Osteocyte (in vitro differentiated cells): ENCODE measurements at places on chromosomes 12 and 14.

GRCh38 chr12:105644770-105645169, 314.3 kb downstream of the C12orf75 start:
- DNase-seq: no peak

DNA sequence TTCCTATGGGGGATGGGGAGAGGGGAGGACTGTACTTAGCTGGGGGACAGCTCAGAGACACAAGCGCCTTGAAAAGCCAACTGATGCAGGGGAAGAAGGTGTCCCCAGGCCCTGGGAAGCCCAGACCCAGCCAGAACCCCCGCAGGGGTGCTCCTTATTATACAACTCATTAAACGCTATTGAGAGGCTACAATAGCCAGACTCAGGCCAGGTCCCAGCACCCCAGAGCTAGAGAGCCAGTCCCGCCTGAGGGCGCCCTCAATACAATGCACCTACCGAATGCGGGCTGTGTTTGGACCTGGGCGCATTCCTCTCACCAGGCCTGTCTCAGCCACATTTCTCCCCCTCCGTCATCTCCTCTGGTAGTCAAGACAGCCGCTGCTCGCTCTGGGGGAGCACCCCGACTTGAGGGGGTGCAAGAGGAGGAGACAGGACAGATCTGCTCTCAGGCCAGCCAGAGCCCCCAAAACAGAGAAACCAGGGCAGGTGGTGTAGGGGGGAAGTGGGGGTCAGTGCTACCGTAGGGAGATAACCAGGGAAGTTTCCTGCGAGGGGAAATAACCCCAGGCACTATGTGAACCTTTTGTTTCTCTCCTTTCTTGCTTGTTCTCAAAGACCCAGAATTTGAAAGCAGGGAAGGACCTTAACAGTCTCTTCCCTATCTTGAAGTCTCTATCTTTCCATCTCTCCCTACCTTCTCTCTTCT, 6.1 kb upstream of the ASIC1 start:
- DNase-seq: no peak

DNA sequence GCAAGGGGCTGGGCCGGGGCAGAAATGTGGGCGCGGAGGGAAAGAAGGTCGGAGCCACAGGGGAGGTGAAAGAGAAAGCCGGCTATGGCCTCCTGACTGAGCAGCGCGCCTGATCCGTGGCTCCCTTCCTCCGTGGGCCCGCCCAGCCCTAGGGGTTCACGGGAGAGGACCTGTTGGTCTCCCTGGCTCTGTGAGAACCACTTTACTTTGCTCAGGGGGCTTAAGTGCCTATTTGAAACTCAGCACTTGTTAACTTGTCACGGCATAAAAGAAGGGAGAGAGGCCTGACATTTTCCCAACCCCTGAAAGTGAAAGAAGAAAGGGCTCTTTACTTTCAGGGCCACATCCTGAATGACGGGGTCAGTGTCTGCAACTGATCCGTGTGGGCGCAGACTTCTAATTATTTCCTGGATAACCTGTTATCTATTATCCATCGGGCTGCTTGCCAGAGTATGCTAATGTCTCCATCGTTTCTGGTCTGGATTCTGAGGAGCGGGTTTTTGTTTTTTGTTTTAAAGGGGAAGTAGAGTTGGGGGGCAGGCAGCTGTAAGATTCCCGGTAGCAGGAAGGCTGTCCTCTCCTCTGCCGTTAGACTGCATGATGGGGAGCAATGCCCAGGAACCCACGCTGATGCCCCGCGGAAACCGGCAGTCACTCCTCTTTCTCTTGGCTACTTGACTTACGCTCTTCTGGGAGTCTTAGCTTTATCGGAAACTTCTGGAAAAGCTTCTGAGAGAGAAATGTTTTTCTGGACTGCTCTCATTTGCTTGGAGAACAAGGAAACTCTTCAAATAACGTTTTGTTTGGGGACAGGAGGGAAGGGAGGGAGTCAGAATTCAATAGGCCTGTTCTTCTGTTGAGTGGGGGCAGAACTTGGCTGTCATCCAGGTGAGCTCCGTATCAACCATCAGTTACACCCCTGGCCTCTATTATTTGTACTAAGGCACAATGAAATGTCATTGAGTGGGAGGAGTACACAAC, 127.7 kb upstream of the MAX start:
- DNase-seq: no peak

DNA sequence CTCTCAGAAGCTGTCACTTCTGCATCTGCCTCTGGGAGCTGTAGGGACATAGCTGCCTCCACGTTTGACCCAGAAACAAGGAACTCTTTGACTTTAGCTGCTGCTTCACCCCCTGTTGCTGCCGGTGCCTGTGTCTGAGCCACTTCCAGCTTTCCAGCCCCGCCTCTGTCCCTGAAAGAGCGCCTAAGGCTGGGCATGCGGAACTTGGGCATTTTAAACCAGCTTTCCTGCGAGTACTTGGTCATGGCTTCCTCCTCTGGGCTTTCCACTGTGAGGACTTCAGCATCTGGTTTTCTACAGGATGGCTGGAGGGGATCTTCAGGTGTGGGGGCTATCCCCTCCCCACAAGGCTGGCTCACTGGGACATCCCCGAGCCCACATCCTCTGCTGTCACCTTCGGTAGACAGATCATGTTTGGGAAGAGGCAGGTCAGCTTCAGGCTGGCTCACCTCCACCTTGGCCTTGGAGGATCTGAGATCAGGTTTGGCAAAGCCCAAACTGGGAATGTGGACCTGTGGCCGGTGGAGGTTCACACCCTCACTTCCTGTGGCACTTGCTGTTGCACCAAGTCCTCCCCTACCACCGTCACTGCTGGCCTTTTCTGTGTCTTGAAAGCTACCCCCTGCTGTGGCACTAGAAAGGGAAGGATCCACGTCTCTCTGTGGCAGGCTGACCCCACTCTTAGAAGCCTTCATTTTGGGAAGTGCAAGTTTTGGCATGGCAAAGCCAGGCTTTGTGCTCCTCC, 15.2 kb downstream of the PLD4 start:
- no peak for DNase-seq

DNA sequence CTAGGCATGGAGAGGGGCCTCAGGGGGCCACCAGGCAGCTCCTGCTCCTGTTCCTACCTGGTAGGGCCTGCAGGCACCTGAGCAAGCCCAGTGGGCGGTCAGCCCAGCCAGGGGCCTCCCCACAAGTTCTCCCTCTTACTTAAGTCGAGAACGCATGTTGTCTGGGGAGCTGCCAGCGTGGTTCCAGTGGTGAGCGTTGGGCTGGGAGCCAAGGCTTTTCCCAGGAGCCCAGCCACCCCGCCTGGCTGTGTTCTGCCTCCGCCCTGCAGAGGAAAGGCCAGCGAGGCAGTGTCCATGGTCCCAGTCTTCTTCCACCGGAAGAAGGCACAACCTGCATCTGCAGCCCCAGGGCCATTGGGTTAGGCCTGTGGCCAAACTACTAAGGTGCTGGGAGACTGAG, 1.4 kb downstream of the C14orf180 start:
- no peak for DNase-seq

- DNase-seq: no peak
Observed at GRCh38 chr12:13128291-13128965, 25.0 kb upstream of the GSG1 start.

DNA sequence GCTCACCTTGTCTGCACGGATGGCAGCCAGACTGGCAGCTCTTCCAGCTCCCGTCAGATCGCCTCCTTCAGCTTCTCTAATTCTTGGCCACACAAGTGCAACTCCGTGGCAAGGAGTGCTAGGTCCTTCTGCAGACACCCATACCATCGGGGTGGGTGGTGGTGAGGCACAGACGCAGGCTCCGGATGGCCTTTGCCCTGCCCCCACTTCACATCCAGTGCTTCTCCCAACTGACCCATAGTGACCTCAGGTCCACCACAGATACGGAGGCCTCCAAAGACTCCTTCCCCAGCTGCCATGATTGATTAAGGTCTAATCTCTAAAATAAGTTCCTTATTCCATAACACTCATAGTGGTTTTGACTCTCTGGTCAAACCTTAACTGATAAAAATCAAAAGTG, 19.9 kb upstream of the CD27 start:
- no peak for DNase-seq

GRCh38 chr12:13124656-13125505, 21.4 kb upstream of the GSG1 start:
- DNase-seq: no peak

DNA sequence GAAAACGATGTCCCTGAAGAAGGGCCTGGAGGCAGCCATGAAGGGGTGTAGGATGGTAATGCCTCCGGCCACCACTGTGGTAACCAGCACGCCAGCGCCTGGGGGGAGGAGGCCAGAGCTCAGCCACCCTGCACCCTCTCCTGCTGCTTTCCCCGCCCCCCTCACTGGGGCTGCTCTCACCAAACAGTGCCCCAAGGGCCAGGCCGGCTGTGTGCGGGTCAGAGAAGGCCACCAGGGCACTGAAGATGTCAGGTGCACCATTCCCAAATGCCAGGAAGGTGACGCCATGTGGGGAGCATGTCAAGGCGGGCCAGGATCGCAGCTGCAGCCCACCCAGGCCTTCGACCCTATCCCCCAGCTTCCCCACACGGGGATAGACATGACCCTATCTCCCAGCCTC, 14.5 kb downstream of the SLC8B1 start:
- DNase-seq: no peak

GRCh38 chr14:89215531-89215930, 201.5 kb downstream of the FOXN3 start:
- DNase-seq: no peak

- DNase-seq: no peak
Observed at GRCh38 chr12:5582018-5582417, 150.1 kb downstream of the NTF3 start.

- no peak for DNase-seq
Observed at GRCh38 chr12:82852529-82852928, 165.8 kb downstream of the TMTC2 start.

DNA sequence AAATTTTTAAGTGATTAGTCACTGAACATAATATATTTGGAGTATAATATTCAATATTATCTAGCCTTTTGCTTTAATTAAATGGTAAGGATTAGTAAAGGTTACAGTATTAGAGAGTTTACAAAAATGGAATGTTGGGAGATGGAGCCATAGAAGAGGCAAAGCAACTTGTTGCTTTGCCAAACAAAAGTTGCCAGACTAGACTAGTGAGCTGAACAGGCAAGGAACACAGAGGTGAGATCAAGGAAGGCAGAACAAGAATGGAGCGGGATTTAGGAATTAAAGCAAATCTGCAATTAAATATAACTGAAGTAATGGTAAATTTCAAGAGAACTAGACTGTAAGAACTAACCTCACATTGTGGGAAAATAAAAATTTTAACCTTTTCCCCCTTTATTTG, 5.1 kb downstream of the ARF6 start:
- DNase-seq: no peak

DNA sequence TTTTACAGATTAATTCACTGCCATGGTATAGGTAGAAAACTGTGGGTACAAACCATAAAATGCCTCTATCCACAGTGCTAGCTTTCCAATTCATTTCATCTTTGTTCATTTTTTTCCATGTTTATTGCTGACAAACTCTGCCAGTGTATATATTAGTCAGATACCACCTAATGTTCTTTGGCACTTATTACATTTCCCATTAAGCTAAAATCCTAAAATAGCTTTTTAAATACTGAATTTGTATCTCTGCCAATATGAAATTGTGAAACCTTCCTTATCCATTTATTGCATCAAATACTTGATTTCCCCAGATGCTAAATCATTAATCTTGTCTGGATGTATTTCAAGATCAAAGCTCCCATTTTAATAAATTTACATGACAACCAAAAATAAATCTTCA, 150.1 kb upstream of the FSCB start:
- DNase-seq: no peak

DNA sequence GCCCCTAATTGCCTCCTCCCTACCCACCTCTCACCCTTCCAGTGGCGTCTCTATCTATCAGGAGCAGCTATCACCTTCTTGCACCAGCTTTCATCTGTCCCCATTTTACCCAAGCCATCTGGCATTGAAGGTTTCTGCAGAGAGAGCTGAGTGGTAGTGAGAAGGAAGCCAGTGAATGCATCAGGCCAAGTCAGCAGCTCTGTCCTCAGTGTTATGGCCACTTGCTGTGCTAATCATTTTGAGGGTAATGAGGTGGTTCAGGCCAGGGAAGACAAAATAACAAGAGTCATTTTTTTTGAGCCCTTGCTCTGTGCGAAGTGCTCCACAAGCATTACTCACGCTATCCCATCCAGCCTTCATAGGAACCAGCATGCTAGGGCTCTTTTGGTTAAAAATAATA, 164.7 kb downstream of the SUDS3 start:
- DNase-seq: no peak
